ENCODE measurements at places on chromosomes 16 and 17. TPM values are rescaled to one million over a fixed set of nuclear protein-coding genes. Genes with fewer than 3 reads are reported as not detected.

DNA sequence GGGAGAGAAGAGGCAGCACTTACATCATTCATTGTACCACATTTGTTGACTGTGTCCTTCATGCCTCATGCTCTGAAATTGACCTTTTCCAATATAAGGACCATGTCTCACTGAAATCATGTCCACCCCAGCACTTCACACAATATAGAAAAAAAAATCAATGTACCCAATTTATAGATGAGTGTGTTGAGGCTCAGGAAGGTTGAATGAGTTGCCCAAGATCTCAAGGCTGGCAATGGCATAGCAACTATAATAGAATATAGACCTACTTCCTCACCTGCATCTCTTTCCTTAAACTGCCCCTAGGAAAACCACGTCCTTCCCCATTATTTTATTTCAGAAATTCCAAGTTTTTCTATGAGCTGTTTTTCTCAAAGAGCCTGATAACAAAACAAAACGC, 912 bp upstream of the VAT1L start:
- DNase-seq = no peak

Gene ARHGDIG
- total RNA-seq = not detected

DNA sequence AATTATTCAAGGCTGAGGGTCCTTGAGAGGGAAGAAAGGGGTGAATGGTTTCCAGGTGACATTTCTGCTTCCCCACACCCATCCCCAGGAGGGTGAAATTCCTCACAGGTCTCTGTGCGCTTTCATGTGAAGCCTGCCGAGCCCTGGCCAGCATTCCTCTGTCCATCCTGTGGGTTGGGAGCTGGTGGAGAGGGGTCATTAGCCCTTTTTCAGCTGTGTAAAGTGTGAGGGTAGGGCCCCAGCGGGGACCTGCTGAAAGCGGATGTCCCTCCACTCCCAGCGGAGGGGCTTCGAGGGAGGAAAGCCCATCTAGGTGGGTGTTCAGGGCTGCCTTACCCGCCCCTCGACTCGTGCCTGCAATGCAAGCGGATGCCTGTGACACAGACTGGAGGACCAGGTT, 53.3 kb upstream of the DLX4 start:
- no peak for DNase-seq

Gene TSNAXIP1
- 2.5 TPM for total RNA-seq

DNA sequence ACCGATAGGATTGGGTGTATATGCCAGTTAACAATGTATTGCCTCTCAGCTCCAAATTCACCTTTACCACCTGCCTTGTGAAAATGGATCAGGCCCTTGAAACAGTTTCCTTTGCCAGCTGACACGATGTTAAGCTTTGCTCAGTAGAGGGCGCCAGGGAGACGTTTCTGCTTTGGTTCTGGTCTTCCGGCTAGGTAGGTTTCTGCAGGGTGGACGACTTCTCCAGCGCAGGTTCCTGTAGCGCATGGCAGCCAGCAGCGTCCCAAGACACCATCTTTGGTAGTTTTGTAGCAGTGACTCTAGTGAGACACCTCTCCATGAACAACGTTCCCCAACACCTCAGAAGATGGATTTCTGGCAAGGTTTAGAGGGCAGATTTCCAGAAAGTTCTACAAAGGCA, 24.0 kb downstream of the SYCE1L start:
- DNase-seq = no peak

Gene PRKCB
- total RNA-seq = 14.3 TPM

Gene KRTAP16-1
- not detected for total RNA-seq

DNA sequence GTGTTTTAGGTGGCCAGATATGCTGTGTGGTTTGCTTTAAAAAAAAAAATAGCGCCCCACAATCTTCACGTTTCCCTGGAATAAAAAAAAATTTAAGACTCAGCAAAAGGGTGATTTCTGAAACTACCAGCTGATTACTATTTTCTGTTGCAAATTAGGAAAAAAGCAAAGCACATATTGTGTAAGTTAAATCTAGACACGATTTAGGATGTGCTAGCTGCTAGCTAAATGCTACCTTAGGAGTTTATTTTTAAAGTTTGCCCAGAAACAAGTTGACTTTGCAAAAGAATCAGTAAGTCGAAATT, 944 bp upstream of the MARF1 start:
- no peak for DNase-seq

Measured in ureter (tissue), 1 donor.